ENCODE measurements at places on chromosomes 1 and 21. TPM values are rescaled to one million over a fixed set of nuclear protein-coding genes. Genes with fewer than 3 reads are reported as not detected.

Gene IL12RB2
- total RNA-seq, result not detected

Gene CAPN8
- total RNA-seq, result not detected

Gene NHLH1
- not detected for total RNA-seq

Gene WNT3A
- total RNA-seq, result not detected

Gene APOBEC4
- total RNA-seq, result not detected

Gene DAB1
- not detected for total RNA-seq

Gene ARHGEF11
- total RNA-seq, result 14.4 TPM

Gene SLC9C2
- not detected for total RNA-seq

Gene KPRP
- not detected for total RNA-seq

Gene CYP4Z1
- not detected for total RNA-seq

Gene ASTN1
- not detected for total RNA-seq

Gene SLAMF9
- not detected for total RNA-seq

Gene ERG
- total RNA-seq, result not detected

Gene CHRM3
- not detected for total RNA-seq

Gene IL10RB
- total RNA-seq, result 42.1 TPM

Gene LCE6A
- not detected for total RNA-seq

Gene SPATA46
- not detected for total RNA-seq

Gene PLA2G4A
- 4.0 TPM for total RNA-seq

Gene GNG5
- 80.7 TPM for total RNA-seq

Gene PGLYRP4
- not detected for total RNA-seq

Gene OR2C3
- total RNA-seq, result not detected

Gene SLFNL1
- total RNA-seq, result not detected

Gene KRTCAP2
- 276 TPM for total RNA-seq

Gene ADAMTS1
- total RNA-seq, result 48.7 TPM

Gene CYB561D1
- 6.1 TPM for total RNA-seq

Gene UBE2J2
- 40.1 TPM for total RNA-seq

Gene COL9A2
- total RNA-seq, result 3.5 TPM

Data from myometrial cell (primary cell).